ENCODE measurements at places on chromosomes 16 and 17.

DNA sequence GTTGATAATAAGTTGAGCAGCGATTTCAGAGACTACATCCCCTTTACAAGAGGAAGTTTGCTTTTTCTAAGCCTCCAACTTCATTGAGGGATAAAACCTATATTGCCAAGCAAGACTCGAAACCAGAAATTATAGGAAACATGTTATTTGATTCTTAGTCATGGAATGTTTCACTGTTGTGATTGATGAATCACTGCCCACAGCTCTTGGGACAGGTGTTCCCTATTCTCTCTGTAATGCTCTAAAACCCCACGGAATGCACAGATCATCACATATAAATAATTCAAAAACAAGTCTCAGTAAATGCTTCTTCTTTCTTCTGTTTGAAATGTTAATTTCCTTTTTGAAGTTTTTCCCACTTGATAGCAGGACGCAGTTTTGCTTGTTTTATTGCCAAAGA lies 809.5 kb upstream of the GOT2 start:
- no peak for DNase-seq

- no peak for DNase-seq
Measured at GRCh38 chr17:29099527-29099926, 56.6 kb downstream of the PIPOX start.

- no peak for DNase-seq
Measured at GRCh38 chr17:36942019-36942599, 4.8 kb downstream of the LHX1 start.

GRCh38 chr16:24349320-24349719 lies 93.2 kb downstream of the CACNG3 start:
- no peak for DNase-seq

DNA sequence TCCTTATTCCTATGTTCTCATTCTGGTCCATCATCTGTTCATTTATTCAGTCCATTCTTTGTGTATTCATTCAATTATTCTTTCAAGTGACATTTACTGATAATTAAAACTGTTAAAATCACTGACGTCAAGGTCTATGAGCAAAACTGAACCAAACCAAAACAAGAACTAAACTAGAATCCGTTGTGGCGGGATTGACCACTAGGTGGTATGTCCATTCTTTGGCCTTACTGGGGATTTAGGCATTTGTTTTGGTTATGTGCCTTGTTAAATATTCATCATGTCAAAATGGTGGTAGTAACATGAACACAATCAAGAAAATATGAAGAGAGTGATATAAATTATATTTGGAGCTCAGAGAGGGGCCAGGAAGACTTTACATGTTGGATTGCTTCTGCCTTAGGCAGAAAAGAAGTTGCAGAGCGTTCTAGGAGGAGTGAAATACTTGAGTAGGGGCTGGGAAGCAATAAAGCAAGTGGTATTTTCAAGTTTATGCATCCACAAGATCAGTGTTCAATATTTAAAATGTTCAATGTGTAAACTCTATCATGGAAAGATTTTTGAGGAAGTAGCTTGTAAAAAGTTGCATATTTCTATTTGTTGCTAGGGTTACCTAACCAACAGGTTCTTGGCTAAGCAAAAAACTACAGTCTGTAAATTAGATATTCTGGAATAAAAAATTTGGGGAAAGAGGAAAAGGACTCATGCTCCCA lies 129.0 kb downstream of the CDH13 start:
- no peak for DNase-seq

DNA sequence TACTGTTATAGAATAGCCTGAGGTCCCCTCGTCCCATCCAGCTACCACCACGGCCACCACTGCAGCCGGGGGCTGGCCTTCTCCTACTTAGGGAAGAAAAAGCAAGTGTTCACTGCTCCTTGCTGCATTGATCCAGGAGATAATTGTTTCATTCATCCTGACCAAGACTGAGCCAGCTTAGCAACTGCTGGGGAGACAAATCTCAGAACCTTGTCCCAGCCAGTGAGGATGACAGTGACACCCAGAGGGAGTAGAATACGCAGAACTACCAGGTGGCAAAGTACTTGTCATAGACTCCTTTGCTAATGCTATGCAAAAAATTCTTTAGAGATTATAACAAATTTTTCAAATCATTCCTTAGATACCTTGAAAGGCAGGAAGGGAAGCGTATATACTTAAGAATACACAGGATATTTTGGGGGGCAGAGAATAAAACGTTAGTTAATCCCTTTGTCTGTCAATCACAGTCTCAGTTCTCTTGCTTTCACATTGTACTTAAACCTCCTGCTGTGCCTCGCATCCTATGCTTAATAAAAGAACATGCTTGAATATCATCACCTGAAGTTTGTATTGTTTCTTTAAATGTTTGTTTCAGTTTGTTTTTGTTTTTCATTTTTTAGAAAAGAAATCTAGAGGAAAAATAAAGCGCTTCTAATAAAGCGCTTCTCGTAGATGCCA lies 388.3 kb downstream of the MAF start:
- no peak for DNase-seq

GRCh38 chr16:81521141-81521626 lies 76.6 kb downstream of the CMIP start:
- DNase-seq: peak; percentile 90

- no peak for DNase-seq
Measured at GRCh38 chr17:63631062-63631461, 8.8 kb downstream of the MAP3K3 start.

- DNase-seq: no peak
Measured at GRCh38 chr17:41301916-41302901, at the start of gene KRTAP29-1. Gene KRTAP29-1, minus strand, starts transcription at chr17:41302851. Its CDS starts 0 bp downstream, at chr17:41302851.

DNA sequence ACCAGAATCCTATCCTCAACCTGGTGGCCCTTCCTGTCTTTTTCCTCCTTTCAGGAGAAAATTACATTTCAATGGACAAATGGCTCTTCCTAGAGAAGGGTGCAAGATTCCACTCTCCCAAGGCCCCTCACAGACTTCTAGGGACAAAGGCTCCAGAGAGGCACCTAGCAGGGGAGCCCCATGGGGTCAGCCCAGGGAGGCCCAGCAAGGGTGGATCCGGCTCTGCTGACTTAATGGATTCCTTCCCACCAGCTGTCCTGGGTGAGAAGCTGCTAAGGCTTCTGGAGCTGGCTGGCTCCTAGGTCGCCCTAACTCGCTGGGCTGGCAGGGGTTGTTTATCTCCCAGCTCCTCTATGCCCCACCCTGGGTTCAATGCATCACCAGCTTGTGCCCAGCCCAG lies 152.4 kb downstream of the ZNF423 start:
- DNase-seq: no peak

DNA sequence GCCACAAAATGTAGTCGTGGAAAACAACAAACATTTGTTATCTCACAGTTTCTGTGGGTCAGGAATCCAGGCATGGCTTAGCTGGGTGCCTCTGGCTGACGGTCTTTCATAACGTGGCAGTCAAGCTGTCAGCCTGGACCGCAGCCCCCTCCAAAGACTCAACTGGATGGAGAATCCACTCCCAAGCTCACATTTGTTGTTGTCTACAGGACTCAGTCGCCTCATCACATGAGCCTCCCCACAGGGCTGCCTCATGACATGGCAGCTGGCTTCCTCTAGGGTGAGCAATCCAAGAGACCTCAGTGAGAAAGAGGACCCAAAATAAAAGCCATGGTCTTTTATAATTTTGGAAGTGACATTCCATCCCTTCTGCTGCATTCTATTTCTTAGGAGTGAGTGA lies 34.7 kb upstream of the AKAP1 start:
- no peak for DNase-seq

- DNase-seq: no peak
Measured at GRCh38 chr17:1241929-1242328, 28.3 kb upstream of the BHLHA9 start.

GRCh38 chr16:11700264-11701029 lies 32.2 kb downstream of the SNN start:
- DNase-seq: peak; percentile 21

GRCh38 chr17:27357236-27357635 lies 63.3 kb downstream of the WSB1 start:
- no peak for DNase-seq

DNA sequence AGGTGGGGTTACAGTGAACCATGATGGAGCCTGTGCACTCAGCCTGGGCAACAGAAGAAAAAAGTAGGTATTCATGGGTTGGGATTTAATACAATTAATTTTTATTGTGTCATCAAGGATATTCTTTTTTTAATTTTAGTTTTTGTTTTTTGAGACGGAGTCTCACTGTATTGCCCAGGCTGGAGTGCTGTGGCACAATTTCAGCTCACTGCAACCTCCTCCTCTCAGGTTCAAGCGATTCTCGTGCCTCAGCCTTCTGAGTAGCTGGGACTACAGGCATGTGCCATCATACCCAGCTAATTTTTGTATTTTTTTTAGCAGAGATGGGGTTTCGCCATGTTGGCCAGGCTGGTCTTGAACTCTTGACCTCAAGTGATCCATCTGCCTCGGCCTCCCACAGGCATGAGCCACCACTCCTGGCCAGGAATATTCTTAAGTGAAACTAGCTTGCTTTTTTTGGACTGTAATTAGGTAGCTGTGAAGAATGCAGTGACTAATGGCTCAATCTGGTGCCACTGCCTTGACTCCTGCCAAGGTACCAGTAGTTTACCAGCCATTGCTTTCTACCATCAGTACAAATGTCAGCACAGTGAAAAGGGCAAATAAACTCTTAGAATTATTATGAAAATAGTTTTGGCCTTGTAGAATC lies 4.8 kb downstream of the PPM1D start:
- no peak for DNase-seq

DNA sequence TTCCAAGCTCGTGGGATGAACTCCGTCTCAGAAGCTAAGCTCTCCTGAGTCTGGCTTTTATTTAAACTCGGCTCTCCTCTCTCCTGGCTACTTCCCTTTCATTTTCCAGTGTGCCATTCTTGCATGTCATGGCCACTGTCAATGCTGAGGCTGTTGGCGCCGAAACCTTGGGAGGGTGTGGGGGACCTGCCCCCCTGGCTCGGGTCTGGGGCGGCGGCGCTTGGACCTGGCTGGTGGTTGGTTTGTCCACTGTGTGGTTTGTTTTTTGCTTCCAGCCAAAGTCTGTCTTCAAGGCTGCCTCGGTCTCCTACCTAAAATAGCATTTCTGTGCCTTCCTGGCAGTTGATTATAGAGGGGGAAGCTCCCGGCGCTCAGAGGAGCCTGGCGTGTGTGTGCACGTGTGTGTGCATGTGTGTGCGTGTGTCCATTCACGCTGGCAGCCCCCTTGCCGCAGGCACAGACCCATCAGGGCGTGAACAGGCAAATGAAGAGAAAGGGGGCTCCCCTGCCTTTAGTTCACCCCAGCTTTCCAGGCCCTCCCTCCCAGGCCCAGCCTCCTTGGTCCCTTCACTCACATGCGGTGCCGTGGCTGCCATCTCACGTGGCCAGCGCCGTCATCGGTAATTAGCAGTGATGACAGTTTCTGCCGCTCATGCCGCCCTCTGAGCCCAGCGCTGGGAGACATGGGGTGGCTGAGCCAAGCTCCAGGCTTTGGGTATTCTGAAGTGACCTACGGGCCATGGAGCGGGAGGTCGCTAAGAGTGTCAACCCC lies 179.9 kb downstream of the SEC14L1 start:
- peak; percentile 51 for DNase-seq

- no peak for DNase-seq
Measured at GRCh38 chr17:33459078-33459940, 166.2 kb upstream of the ASIC2 start.

- DNase-seq: peak; percentile 37
Measured at GRCh38 chr16:77971306-77972061, 50.9 kb upstream of the CLEC3A start.

Data from CD4-positive, alpha-beta T cell treated with Interferon gamma for 1 hour (primary cell).